Gastroesophageal sphincter (tissue), 4 donors: ENCODE measurements at places on chromosomes 3 and 15.

DNA sequence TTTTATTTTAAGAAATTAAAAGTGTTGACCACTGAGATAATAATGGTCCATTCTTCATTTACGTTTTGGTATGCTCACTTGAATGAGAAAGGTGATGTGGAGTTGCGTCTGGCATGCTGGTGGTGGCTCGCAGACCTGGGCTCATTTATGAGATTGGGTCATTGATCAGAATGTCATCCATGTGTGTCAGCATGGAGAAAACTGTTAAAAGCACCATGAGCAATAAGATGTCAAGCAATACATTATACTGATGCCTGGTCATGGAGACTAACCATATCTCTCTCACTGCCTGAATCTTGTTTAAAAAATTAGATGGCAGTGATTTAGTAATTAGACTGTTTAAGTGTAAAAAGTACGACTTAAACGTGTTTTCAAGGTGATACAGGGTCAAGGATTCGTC is 503.4 kb upstream of the SEMA6D start:
- ATAC-seq: no peak

GRCh38 chr15:85477061-85477460 is 96.7 kb downstream of the AKAP13 start:
- no peak for ATAC-seq

DNA sequence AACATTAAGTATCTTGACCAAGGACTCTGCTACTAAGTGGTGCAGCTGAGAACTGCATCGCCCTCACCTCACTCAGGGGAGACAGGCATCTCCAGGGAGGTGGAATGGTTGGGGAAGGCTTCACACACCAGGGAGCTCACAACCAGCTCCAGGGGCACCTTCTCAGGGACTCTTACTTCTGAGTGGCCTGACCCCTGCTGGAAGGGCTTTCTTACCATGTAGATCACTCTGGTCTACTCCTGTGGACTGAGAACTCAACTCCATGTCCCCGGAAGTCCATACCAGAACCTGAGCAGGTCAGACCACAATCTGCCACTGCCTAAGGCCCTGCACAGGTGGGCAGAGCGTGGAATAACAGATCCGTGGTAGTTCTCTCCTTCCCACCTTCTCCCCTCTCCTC is 140.5 kb downstream of the TLE3 start:
- no peak for ATAC-seq

DNA sequence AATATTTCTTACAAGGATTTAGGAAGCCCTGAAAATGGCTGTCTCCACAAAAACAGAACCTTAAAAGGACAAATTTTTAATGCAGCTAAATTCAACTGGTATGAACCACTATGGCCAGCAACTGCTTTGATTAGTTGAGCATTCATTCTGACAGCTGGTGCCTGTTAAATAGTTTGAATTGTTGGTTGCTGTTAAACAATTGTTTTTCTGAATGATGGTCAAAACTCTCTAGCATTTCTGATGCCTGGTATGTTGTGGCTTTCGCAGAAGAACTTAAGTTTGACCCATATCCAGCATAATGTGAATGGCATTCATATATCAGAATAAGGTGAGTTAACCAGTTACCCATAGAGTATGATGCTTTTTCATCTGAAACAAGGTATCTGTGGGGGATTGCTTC is 138.4 kb downstream of the MEIS2 start:
- no peak for ATAC-seq

DNA sequence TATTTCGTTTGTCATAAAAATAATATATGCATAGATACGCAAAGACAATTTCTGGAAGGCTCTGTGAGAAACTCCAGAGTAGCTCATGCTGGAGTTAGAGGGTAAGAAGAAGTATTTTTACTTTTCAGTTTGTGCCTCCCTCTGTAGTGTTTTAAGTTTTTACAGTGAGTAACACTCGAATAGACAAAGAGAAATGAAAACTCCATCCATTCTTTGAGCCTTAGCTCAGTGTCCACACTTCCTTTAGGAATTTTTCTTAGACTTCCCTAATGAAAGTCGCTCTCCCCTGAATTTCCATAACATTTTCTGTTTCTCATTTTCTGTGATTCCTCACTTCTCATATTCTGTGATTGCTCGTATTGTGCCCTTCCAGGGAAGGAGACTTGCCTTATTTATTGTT is 2.1 kb downstream of the BLOC1S6 start:
- no peak for ATAC-seq

DNA sequence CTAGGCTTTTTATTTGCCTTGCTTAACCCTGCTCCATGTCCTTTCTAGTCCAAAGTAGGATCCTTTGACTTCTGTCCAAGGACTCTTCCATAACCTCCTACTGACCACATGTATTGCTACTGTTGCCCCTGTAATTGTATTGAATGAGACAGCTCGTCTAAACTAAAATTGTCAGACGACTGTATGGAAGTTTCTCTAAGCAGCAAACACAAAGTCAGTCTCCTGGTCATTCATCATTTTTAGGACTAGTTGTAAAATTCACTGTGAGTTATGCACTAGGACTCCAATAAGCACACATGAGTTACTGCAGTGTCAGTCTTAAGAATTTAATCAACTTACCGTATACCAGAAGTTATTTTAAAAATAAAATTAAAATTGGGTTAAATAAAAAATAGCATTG is 32.8 kb downstream of the SLTM start:
- ATAC-seq: no peak

- peak; percentile 19 for ATAC-seq
Observed at GRCh38 chr3:43075904-43076661, 29.8 kb downstream of the POMGNT2 start.

GRCh38 chr15:48437178-48437577 is 105.9 kb downstream of the DUT start:
- ATAC-seq: no peak

- ATAC-seq: no peak
Observed at GRCh38 chr3:79019924-79020173, 747.9 kb downstream of the ROBO1 start.

DNA sequence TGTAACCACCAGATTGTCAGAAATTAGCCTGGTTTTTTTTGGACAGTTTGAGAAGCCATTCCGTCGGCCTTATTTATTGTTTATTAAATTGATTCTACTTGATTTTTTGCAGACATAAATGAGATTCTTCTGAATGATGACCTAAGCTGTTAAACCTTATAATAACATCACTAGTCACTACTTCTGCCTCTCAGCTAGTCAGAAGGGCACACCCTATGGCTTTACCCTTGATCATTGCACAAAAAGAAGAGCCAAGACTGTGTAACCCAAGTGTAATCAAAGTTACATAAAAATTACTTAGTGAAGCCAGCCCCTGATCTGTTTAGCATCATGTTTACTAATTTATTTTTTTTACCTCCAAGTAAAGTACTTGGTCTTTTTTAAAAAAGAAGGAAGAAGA is 64.3 kb downstream of the CHL1 start:
- no peak for ATAC-seq
